Fibroblast of lung (primary cell): ENCODE measurements at places on chromosomes 7 and 10.

DNA sequence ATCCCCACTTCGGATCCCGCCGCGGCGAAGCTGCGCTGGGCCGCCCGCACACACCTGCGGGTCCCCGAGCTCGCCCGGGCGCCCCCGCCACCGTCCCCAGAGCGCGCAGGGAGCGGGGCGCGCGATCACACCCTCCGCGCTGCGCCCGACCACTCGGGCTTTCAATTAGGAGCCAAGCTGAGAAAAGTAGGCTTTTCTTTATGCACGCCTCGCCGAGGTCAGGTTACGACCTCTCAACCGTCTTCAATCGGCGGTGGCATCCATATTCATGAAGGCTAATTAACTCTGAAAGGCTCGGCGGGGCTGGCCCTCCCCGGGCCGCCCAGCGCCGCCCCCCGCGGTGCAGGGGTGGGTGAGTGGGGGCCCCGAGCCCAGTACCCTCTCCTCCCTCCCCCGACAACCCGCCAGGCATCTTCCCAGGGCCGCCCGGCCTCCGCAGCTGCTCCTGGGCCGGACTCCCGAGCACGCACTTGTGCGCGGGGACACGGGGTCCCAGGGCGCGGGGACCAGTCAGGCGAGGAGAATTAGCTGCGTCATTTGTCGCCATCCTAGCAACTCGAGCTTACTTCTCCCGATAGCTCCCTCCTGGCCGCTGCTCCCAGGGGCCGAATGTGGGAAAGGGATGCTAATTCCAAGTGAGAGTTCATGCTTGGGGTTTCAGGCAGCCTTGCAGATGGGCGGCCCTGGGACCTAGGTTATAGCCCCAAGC, 155.5 kb upstream of the LYZL2 start:
- DNase-seq = peak; percentile 77

DNA sequence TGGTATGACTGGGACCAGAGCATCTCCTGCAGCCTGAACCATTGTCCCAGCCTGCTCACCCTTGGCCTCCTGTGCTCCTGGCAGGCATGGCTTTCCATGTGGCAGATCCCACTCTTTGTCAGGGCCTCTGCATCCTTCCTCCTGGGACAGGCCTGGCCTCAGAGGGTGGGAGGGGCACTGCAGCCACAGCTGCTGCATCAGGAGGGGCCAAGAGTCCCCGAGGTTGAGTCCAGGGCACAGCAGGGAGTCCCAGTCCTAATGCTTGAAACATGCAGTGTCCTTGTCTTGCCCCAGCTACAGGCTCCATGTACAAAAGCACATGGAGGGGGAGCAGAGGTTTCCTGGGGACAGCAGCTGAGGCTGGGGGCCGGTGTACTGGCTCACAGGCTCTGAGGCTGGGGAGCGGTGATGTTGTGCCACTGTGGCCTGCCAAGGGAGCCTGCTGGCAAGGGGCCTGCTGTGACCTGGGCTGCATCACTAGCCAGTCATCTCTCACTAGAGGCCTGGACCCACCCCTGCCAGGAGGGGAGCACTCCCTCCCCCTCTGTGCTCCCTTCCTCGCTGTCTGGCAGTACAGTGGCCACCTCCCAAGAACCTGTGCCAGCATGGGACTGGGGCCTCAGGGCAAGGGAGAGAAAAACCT, 144.8 kb downstream of the ZNF248 start:
- no peak for DNase-seq

DNA sequence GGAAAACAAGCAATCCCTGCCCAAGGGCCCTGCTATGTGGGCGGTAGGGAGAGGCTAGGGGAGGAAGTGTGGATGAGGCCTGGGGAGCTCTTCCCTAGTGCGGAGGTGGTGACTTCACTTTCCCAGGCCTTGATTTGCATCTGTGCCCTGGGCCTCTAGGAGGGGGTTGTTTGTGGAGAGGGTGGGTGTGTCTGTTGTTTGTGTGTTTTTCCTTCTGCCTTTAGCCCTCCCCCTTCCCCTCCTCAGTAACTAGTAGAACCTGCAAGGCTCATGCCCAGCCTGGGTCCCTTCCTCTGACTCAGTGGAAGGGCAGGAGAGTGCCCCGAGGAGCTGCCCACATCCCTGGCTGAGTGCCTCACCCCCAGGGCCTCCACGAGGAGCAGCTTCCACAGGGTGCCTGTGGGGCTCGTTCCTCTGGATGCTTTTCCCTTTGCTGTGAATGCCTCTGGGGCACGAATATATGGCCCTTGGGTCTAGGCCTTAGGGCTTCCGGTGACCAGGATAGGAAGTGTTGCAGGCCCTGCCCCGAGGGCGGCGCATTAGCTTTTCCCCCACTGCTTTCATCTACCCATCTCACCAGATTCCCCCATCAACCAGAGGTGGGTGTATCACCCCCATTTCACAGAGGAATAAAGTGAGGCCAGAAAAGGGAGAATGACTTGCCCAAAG, 89.4 kb upstream of the DUSP5 start:
- no peak for DNase-seq

GRCh38 chr10:107826171-107826570, 661.7 kb upstream of the SORCS1 start:
- DNase-seq = no peak

DNA sequence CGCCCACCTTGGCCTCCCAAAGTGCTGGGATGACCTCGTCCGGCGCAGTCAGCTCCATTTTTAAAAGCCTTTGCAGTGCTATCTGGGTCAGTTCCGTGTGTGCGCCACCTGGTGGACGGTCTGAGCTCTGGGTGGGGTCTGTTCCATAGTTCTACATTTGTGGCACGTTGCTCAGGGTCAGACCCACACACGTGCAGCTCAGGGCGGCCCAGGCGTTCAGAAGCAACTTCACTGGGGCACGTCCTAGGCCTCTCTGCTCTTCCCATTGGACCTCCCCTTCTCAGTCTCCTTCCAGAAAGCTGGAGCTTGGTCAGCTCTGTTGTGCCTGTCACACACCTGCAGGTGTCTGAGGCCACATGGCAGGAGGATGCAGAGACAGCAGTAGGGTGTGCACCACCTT, 137.9 kb downstream of the DNAJB6 start:
- no peak for DNase-seq

GRCh38 chr7:78389022-78389421, 590.4 kb downstream of the PHTF2 start:
- DNase-seq = no peak

- no peak for DNase-seq
Observed at GRCh38 chr10:85225311-85225710, 896.9 kb downstream of the CCSER2 start.

- no peak for DNase-seq
Observed at GRCh38 chr10:6050801-6051445, 11.2 kb downstream of the IL2RA start.

DNA sequence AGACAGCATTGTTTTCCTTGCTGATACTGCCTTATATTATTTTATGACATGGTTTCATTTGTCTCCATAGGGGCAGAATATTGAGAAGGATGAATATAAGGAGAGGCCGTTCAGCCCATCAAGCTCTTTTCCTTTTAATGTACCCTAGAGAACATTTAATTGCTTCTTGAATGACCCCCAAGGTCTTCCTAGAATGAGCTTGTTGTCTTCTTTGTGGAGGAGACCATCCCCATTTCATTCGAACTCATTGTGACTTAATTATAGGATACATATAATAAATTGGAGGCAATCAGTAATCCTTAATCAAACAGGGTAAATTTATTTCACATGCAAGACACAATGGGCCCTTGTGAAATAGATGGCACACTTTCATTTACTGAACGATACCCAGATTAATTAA, 231.3 kb downstream of the MDFIC start:
- no peak for DNase-seq

DNA sequence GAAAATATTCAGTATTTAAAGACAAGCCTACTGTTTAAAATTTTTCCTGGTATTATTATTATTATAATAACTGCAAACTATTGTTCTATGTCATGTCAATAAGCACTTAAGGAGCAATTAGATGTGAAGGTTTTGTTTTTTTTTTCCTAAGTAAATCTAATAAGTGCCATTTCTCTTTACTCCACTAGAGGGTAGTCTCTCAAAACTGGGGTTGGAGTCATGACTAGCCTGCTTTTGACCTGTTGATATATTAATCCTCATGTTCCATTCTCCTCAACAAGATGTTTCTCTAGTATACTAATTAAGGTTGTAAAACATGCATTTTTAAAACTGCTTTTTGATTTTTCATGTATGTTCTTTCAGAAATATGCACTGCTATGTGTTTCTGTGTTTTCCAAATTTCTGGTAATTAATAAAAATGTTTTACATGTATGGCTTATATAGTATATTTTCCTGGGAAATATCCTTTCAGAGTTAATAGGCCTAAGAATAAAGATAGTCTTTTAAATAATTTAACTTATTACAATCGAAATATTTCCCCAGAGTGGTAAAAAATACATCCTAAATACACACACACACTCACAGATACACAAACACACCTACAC, 1.0 kb upstream of the LRRN3 start:
- peak; percentile 74 for DNase-seq

DNA sequence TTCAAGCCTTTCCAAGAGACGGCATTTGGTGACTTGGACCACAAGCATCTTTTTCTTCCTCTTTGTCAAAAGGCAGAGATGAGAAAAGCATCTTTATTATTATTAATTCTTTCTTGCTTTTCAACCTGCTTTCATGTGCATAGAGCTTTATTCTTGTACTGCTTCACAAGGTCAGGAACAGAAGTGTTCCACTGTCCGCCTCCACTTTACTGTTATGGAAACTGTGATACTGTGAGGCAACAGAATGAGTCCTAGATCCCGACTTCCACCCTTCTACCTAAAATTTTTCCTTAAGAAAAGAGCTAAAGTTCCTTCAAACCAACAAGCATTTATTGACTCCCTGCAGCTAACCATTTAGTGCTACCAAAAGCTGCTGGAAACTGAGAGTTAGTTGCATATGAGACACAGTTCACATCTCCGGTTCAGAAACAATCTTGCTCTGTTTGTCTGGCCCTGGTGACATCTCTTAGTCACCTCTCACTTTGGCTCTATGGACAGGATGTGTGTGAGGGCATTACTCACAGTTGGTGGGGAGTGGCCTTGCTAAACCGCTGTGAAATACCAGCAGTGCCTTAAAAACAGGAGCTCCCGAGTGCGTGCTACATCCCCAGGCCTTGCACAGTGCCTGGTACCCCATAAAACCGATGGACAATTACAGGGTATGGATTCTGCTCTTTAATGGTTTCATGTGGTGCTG, 77.1 kb upstream of the TRIL start:
- DNase-seq = peak; percentile 67

GRCh38 chr10:44907556-44907955, 3.6 kb upstream of the TMEM72 start:
- DNase-seq = no peak

DNA sequence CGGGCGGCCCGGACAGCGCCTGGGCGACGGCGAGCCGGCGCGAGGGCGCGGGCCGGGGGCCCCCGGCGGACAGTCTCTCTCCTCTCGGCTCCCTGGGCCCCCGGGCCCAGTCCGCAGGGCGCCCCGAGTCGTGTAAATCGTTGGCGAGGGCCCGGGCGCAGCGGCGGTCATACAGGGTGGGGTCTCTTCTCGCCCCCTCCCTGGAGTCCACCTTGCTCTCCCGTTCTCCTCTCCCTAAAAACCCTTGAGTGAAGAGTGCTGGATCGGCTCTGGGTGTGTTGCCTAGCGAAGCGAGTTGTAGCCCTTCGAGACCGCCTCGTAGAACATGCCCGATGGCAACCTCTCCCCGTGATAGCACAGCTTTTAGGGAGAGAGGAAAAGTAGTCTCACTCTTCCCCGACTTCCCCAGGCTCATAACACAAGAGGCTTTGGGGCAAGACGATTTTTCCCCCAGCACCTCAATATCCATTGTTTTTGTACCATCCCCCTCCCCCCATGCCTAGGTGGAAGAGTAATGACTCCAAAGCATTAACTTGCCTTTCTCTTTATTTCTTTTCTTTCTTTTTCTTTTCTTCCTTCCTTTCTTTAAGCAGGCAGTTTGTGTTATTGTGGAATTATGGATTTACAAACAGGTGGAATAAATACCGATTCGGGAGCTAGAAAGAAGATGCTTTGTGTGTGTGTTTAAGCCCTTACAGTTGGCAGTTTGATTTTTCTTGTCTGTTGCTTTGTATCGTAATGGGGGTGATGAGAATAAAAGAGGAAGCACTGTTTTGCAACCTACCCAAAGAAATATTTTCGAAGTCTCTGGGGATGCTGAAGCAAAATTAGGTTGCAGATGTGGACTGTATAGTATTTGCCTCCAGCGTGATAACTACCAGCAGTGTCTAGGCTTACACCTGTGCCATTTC, 822 bp downstream of the SHOC2 start:
- peak; percentile 34 for DNase-seq

DNA sequence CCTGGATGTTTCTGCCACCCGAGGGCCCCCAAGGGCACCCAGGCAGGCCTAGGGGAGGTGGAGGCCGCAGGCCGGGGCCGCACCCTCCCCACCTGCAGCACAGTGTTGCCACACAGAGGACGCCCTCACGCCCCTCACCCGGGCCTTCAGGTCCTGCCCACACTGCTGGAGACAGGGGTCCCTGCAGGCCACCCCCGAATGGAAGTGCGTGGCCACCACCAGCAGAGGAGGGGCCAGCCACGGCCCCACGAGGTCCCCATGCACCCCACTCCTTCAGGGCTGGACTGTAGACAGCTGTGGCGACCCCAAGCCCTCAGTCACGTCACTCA, 35.4 kb downstream of the ADAP1 start:
- DNase-seq = no peak

GRCh38 chr7:129911790-129912189, 41.0 kb downstream of the UBE2H start:
- no peak for DNase-seq

DNA sequence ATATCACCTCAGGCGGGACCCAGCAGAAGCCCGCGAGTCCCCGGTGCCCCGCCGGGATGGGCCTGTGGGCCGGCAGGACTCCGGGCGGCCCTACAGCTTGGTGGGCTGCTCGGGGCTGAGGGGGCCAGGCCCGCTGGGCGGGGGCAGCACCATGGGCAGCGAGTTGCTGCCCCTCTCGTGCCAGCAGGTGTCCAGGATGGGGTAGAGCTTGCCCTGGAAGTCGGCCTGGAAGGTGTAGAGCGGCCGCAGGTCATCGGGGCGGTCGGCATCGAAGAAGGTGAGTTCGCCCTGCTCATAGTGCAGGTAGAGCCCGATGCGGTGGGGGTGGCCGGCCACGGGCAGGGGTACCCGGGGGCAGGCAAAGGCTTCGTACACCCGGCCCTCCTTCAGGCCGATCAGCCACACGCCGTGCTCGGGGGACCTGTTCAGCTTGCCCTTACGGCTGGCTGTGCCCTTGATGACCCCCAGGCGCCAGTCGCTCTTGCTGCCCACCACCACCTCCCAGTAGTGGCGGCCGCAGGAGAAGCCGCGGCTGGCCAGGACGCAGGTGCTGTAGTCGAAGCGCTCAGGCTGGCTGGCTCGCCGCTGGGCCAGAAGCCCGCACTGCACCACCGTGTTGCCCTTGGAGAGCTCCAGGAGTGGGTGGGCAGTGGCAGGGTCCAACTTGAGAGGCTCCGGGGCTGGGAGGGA, 4.3 kb upstream of the NSUN5 start:
- DNase-seq = no peak

GRCh38 chr7:18798088-18798906, 302.7 kb downstream of the HDAC9 start:
- DNase-seq = peak; percentile 95

DNA sequence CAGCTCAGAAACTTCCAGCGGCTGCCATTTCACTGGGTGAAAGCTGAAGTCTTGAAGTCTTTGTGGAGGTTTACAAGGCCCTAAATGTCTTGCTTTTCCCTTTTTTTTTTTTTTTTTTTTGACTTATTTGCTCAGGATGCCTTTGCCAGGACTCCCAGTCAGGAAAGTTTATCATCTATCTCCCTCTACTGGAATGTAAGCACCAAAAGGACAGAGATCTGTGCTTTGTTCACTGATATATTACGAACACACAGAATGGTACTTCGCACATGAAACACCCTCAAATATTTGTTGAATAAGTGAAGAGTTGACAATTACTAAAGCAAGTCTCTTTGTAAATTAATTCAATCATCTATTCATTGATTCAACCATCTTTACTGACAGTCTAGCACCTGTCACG, 23.2 kb downstream of the ABCB4 start:
- no peak for DNase-seq

GRCh38 chr10:22253580-22253882, 35.7 kb upstream of the EBLN1 start:
- no peak for DNase-seq
